ENCODE measurements at places on chromosomes 2 and 18.

DNA sequence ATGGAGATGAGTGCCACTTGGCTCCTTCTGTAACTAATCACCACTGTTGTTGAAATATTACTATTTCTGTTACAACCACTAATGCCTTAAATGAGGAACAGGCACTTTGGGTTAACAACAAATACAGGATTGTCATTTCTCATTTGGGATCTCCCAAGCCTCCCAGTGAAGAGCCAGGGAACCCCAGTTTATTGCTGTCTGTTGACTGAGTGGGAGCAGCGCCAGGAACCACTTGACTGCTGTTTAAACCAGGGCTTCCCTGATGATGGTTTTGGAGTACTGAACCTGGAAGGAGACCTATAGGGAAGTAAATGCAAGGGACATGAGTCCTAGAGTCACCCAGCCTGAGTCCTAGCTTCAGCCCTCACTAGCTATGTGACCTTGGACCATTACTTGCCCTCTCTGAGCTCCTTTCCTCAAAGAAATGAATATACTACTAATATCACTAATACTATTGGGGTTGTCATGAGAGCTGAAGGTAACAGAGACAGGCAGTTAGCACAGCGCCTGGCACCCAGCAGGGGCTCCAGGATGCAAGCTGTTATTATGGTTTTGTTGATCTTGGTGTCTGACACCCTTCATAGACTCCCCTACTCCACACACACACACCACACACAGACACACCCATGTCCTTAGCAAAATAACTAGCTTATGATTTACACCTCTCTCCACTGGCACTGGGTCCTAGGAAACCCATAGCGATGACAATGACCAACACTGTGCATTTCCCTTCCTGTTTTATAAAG, 104.2 kb upstream of the FZD7 start:
- no peak for DNase-seq

DNA sequence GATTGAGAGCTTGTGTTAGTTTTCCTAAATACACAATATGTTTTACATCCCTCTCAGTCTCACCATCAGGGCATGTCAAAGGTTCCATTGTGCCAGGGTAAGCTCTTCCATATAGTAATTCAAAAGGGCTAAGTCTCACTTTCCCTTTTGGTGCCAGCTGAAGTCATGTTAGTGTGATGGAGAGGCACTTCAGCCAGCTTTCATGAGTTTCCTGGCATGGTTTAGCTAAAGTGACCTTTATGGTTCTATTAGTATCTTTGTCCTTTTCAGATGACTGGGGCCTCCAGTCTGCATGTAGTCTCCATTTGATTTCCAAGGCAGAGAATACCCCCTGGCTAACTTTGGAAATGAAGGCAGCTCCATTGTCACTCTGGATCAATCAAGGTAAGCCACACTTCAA, 27.2 kb downstream of the NAT8 start:
- DNase-seq, result no peak

- DNase-seq, result peak; percentile 19
Observed at GRCh38 chr18:9711361-9712129, 3.4 kb downstream of the RAB31 start.

DNA sequence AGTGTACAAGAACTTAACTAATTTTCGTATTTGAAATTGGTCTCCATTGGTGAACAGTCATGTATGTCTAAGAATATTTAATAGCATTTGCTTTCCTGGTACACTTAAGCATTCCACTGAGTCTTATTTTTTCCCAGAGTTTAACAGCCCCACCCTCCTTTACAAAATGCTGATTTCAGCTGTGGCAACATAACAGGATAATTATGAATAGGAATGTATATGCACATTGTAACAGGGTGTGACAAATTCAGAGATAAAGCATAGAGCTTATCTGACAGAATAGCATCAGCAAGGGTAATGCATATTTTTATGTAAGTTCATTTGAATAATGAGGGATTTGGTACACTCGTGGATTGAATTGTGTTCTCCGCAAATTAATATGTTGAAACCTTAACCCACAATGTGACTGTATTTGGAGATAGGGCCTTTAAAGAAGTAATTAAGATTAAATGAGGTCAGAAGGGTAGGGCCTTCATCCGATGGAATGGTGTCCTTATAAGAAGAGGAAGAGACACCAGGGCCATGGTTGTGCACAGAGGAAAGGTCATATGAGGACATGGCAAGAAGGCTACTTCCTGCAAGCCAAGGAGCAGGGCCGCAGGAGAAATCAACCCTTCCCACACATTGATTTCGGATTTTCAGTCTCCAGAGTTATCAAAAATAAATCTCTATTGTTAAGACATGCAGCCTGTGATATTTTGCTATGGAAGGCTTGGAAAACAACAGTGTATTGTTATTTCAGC, 439.7 kb upstream of the CDH20 start:
- DNase-seq, result no peak

DNA sequence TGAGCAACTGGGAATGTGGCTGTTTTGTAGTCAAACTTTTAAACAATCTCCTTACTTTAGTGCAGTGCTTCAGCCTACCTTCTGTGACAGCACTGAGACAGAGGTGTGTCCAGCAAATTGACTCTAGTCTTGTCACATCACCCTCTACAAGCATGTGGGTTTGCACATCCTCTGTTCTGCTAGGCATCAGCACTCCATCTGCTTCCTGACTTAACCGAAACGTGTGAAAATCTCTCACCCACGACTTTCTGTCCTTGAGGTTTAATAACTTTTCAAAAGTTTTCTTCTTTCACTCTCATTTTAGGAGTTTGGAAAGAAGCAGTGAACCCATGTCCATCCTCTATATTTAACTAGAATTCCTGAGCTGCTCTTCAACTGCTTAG, 42.6 kb downstream of the TTR start:
- DNase-seq, result no peak

DNA sequence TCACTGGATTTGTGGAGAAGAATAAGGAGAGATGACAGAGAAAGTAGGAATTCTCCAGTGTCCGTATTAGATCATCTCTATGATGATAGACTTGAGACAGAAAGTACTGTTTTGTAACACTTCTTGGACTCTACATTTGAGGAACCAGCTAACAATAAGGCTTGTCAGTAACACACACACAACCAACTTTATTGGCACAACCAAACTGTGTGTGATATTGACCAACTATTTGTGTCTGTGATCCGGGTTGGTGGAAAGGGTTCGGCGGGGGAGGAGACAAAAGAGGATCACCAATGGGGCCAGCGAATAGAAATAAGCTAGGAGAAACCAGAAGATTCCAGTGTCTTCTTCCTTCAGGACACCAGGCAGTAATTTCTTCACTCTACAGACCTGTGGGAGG, 79.8 kb downstream of the MARCHF4 start:
- no peak for DNase-seq

- DNase-seq, result no peak
Observed at GRCh38 chr18:47560723-47561715, 309.6 kb upstream of the SKOR2 start.

DNA sequence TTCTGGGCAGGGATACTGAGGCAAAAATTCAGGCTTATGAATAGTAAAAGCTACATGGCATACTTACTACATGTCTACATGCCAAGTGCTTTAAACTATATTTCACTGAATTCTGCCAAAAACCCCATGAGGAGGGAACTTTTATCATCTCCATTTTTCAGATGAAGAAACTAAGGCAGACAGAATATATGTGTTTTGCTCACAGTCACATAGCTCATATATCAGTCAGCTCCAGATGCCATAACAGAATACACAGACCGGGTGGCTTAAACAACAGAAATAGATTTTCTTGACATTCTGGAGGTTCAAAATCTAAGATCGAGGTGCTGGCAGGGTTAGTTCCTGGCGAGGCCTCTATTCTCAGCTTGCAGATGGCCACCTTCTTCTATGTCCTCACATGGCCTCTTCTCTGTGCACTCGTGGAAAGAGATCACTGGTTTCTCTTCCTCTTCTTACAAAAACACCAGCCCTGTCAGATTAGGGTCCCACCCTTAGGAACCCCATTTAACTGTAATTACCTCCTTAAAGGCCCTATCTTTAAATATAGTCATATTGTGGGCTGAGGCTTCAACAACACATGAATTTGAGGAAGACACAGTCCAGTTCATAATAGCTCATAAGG, 27.1 kb upstream of the CREB1 start:
- no peak for DNase-seq

DNA sequence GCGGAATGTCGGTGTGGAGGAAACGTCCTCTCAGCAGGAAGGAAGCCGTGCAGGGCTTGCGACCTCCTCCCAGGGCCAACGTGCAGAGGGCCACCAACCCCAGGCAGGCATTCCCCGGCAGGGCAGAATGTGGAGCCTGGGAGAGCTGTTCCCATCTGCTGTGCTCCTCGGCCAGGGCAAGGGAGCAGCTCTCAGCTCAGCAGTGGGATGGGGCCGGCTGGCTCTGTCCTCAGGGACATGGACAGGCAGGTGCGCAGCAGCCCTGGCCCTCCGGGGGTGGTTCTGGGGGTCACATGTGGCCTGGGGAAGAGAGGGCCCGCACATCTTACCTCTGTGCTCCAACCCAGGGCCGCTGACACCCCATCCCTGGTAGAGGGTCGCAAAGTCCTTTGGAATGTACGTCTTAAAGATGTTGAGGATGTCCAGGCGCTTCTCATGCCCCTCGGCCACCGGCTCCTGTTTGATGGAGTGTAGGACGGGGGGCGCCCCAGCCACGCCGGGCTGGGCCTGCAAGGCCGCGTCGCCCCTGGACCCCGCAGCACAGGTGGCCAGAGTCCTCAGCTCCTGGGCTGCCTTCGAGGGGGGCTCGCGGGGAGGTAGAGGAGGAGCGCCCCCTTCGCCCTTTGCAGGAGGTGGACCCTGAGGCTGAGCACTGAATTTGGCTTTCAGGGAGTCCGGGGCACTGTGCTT, 116.4 kb downstream of the ZNF516 start:
- DNase-seq, result no peak
